ENCODE measurements at places on chromosomes 3 and 15. TPM values are rescaled to one million over a fixed set of nuclear protein-coding genes. Genes with fewer than 3 reads are reported as not detected.

Gene RBP2
- not detected for total RNA-seq

Gene GAP43
- total RNA-seq: not detected

Gene SLC24A5
- not detected for total RNA-seq

Gene GOLGA8H
- total RNA-seq: 0.21 TPM

Gene PIF1
- total RNA-seq: 112 TPM

Gene CFAP44
- 7.2 TPM for total RNA-seq

Gene DOCK3
- total RNA-seq: not detected

Gene GPR171
- total RNA-seq: not detected

- no peak for DNase-seq
Measured at GRCh38 chr3:131299836-131300235, 81.7 kb upstream of the NUDT16 start.

GRCh38 chr15:40420071-40420713, 14.6 kb downstream of the IVD start:
- no peak for DNase-seq

GRCh38 chr15:19984101-19984500, 557.5 kb downstream of the GOLGA6L6 start:
- DNase-seq: no peak

- DNase-seq: no peak
Measured at GRCh38 chr3:180633722-180634121, 31.8 kb downstream of the TTC14 start.

DNA sequence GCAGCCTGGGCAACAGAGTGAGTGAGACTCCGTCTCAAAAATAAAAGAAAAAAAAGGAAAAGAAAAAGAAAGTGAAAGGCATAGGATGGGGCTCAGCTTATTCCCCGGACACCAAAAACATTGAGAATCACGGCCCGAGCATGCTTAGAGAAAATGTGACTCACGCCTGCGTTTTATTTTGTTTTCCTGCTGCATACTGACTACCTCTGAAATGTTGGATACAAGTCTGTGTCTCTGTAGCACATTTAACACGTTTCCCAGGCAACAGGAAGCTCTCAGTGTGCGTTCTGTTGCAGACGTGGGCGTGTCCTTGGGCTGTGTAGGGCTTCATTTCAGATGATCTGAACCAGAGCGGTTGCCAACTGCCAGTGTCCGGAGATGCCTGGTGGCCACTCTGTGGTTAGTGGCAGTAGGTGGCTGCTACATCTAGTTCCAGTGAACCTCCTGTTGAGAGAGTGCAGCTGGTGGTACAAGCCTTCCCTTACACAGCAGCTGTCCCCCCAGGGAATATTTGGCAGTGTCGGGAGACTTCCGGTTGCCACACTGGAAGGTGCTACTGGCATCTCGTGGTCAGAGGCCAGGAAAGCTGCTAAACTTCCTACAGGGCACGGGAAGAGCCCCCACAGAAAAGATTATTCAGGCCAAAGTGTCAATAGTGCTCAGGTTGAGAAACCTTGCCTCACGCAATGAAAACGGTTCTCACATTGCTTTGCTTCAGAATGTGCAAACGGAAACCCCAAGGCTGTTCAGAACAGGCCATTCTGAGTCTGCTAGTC, 3.0 kb downstream of the SLC51A start:
- peak; percentile 59 for DNase-seq

DNA sequence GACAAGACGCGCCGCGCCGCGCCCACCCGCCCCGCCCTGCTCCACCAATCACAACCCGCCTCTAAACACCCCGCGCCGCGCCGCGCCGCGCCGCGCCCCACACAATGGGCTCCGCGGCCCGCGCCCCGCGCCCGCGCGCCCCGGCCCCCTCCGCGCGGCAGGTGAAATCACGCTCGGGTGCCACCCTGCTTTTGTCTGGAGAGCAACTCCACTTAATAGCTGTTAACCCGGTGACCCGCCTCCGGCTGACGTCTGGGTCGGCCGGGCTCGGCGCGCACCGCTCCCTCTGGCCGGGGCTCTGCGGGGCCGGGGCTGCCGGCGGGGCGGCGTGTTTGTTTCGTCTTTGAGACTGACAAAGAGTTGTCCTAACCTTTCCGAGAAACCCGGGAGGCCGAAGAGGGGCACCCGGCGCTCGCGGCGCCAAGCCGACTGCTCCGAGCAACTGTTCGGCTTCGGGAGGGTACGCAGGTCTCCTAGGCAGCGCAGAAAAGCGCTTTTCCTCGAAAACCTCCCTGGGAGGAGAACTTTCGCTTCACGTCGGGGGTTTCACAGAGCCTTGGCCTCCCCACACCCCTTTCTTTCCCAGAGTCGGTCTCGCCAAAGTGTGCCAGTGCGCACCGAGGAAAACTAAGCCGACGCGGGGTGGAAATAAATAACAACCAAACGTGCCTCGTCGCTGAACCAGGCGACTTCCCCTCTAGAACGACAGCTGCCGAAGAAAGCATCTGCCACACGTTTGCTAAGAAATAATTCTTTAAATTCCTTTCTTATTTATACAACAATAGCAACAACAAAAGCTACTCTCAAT, 518.4 kb downstream of the FOXP1 start:
- peak; percentile 55 for DNase-seq

GRCh38 chr15:29889542-29890329, 67.5 kb upstream of the TJP1 start:
- no peak for DNase-seq

- DNase-seq: no peak
Measured at GRCh38 chr3:70752051-70752450, 439.6 kb upstream of the MDFIC2 start.

GRCh38 chr3:149042789-149043386, 43.4 kb downstream of the HLTF start:
- no peak for DNase-seq

DNA sequence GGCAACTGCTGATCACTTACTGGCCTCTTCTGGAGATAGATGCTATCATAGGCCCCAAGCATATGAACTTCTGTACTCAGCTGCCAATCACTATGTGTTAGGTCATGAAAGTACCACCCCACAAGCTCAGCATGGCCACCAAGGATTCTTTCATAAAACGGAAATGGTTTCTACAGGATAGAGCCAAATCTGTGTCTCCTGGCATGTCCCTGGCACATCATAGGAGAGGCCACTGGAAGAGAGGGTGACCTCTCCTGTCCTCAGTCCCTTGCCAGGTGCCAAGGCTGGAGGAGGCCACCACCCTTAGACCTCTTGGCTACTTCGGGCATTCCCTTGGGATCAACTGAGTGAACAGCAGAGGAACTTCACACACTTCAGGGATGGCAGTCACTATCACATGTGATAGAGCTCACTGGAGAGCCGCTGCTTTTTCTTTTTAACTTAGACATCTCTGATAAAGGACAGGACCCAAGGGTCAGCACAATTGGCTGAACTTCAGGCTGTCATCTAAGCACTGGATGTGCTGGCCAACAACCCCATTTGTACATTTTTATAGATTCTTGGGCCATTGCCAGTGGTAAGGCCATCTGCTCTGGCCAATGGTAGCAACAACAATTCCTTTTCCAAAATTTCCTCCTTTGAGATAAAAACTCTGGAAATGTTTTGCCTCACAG, 425.2 kb downstream of the SQOR start:
- no peak for DNase-seq

- no peak for DNase-seq
Measured at GRCh38 chr3:98814817-98815420, 51.8 kb downstream of the ST3GAL6 start.

- no peak for DNase-seq
Measured at GRCh38 chr15:68373028-68373427, 58.9 kb downstream of the ITGA11 start.

DNA sequence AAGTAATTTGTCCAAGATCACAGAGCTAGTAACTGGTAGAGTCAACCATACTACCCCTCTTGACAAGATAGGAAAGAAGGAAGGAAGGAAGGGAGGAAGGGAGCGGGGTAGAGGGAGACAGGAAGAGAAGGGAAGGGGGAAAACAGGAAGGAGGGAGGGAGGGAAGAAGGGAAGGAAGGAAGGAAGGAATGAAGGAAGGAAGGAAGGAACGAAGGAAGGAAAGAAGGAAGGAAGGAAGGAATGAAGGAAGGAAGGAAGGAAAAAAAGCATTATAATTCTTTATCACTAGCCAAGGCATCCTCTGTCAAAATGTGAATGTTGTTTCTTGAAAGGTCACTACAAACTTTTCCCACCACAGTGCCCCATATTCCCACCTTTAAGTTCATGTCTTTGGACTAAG, 223.6 kb downstream of the SHQ1 start:
- no peak for DNase-seq

DNA sequence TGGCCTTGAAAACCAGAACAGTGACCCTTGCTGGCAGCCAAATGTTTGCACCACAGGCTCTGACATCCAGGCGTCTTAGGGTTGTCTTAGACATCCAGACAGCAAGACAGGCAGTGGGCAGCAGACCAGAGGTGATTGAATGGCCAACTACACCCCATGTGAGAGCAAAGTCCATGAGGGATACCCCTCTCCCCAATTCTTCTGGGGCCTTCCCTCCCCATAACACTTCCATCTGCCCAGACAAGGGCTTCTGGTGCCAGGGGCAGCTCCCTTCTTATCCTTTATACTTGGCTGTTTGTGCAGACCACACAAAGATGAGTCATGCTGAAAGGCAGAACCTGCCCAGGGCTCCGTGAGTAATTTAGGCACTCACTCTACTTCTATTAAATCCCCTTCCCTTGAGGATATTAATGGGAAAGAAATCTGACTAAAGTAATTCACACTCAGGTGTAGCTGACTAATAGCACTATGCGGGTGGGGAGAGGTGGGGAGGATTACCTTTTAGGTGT, 257.9 kb downstream of the UACA start:
- DNase-seq: no peak

- DNase-seq: no peak
Measured at GRCh38 chr3:22475665-22476240, 724.7 kb upstream of the ZNF385D start.

- no peak for DNase-seq
Measured at GRCh38 chr15:67691450-67691849, 133.9 kb upstream of the SKOR1 start.

DNA sequence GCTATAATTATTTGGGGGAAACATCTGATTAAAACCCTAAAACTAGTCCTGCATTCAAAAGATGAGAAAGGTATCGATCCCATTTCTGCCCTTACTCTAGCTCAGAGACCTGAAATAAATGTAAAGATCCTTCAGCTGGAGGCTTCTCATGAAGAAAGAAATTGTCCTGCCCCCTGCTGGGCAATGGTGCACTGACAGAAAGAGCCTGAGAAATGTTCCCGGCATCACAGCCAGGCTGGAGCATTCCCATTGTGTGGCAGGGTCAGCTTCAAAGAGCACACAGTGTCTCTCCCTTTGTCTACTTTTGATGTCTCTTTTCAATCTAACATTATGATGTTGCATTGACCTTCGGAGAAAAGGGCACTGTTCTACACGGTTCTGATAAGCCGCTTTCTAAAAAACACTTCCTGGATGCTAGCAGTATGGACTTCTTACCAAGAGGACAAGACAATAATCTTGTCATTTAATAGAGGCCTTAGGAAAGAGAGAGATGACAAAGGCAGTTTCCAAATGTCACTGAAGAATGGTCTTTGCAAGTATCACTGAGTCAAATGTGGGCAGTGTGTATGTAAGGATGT, 287.5 kb downstream of the MAGI1 start:
- peak; percentile 17 for DNase-seq

Measured in OCI-LY7 (cell line).